ENCODE measurements at places on chromosomes 4 and X.

DNA sequence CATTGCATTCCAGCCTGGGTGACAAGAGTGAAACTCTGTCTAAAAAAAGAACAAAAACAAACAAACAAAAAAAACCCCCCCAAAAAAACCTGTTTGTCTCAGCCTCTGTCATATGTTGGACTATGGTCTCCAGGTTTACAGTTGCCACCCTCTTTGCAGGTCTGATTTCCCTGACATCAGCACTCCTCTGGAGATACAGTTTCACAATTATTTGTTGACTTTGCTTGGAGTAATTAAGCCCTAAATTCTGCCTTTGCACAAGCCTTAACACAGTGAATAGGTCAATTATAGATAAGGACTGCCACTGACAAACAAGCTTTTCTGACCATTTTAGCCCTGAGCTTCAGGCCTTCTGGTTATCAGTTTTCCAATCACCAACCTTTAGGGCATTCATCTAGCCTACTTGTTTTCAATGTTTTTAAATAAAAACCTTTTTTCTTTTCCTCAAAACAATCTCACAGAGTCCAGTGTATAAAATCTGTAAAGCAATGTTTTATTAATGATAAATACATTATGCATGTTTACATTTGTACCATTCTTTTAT is 20.4 kb upstream of the MAPK10 start:
- DNase-seq, result no peak

DNA sequence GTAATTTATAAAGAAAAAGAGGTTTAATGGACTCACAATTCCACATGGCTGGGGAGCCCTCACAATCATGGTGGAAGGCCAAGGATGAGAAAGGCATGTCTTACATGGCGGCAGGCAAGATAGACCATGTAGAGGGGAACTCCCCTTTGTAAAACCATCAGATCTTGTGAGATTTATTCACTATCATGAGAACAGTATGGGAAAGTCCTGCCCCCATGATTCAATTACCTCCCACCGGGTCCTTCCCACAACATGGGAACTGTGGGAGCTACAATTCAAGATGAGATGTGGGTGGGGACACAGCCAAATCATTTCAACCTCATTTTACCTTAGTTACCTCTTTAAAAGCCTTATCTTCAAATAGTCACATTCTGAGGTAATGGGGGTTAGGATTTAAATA is 30.9 kb upstream of the ELOVL6 start:
- DNase-seq, result no peak

GRCh38 chr4:40306226-40306625 is 28.9 kb upstream of the CHRNA9 start:
- DNase-seq, result no peak

DNA sequence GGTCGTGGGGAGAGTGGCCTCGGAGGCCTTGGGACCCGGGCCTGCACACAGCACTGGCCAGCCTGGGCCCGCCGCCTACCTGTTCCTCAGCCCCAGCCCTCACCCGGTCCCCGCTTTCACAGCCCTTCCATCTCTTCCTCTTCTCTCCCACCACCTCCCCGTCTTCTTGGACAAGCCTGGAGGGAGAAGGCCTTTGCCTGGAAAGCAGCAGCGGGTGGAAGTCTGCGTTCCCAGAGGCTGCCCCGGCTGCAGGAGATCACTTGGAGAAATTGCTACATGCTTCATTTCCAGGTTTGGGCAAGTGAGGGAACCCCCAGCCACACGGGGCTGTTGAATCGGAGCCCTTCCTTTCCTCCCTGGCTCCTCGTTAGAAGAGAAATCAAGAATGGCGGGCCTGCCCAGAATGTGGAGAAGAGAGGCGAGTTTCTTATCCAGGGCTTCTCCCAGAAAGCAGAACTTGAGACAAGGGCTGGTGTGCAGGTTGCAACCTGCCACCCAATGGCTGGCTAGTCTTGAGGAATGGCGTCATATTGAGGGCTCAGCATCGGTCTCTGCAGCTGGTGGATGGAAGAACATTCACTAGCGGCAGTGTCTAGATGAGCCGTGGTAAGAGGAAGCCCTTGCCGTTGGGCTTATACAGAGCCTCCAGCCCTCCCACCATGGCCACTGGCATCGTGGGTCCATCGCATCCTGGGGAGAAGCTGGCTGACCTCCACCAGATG is 1.2 kb upstream of the PDZD4 start:
- no peak for DNase-seq

DNA sequence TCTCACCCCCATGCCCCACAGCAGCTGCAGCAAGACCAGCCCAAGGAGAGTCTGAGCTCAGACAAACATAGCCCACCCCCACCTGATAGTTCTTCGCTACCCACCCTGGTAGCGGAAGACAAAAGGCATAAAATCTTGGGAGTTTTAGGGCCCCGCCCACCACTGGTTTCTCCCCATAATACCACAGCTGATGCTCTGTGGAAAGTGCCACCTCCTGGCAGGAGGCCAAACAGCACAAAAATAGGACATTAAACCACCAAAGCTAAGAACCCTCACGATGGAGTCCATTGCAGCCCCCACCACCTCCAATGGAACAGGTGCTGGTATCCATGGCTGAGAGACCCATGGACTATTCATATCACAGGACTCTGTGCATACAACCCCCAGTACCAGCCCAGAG is 226.7 kb downstream of the SNCA start:
- no peak for DNase-seq

GRCh38 chr4:153931804-153932203 is 142.9 kb upstream of the SFRP2 start:
- DNase-seq, result no peak

- DNase-seq, result no peak
Measured at GRCh38 chr4:183180096-183180495, 81.0 kb downstream of the WWC2 start.

GRCh38 chr4:72144241-72144640 is 112.4 kb downstream of the NPFFR2 start:
- DNase-seq, result no peak

GRCh38 chrX:152923599-152923998 is 25.7 kb downstream of the ZNF185 start:
- no peak for DNase-seq

- DNase-seq, result no peak
Measured at GRCh38 chrX:34332334-34332733, 200.2 kb upstream of the FAM47A start.

GRCh38 chr4:99816545-99817308 is at the start of gene DAPP1:
Gene DAPP1, plus strand, starts transcription at chr4:99816827. Its CDS starts 87 bp downstream, at chr4:99816914.
- peak; percentile 25 for DNase-seq

- DNase-seq, result no peak
Measured at GRCh38 chr4:185470501-185471195, 885 bp downstream of the CCDC110 start.

DNA sequence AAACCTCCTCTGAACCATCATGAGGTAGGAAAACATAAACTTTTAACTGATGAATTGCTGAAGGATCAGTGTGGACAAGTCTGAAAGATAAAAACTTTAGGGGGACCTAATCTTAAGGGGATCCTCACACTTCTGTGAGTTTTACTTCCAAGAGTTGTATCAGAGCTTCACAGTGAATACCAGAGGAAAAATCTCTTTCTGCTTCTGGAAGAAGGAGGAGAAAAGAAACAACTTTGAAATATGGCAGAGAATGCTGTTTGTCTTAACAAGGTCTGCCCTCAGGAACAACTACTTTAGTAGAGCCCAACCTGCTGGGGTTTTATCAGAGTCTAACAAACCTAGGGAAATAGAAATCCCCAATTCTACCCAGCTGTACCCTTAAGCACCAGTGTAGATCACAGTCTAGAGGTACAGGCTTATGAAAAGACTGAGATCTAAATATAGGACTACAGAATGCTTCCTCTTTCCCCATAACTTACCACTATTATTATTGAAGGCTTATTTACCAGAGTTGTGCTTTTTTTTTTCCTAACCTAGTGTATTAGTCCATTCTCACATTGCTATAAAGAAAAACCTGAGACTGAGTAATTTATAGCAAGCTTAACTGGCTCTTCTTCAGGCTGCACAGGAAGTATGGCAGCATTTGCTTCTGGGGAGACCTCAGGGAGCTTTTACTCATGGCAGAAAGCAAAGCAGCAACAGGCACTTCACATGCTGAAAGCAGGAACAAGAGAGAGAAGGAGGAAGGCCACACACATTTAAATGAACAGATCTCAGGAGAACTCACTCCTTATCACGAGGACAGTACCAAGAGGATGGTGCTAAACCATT is 167.9 kb downstream of the CAMK2D start:
- DNase-seq, result no peak

DNA sequence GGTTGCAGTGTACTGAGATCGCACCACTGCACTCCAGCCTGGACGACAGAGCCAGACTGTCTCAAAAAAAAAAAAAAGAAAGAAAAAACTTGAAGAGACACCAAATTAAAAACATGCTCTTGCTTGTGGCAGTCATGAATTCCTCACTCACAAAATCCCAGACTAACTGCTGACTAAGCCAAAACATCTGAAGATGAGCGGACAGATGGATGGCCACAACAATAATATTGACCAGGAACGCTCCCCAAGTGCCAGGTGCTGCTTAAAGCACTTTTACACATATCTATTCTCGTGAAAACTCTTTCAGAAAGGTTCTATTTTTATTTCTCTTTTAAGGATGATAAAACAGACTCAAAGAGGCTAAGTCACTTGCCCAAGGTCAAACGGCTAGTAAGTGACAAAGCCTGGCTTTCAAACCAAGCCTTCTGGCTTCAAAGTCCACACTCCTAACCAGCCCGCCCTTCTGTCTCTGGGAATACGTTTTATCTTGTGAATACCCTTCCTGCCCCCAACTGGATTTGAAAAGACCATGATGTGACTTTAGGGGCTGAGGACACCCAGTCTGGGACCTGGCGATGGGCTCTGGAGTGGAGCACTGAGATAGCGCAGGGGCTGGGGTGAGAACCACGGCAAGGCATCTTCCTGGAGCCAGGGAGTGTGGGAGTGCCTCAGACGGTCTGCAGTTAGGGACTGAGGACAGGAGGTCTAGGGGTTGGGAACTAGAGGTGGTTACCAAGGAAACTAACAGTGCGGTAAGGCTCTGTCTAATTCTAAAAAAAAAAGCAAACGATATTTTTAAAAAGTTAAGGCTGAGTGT is 9.5 kb upstream of the CXCR3 start:
- DNase-seq, result no peak

DNA sequence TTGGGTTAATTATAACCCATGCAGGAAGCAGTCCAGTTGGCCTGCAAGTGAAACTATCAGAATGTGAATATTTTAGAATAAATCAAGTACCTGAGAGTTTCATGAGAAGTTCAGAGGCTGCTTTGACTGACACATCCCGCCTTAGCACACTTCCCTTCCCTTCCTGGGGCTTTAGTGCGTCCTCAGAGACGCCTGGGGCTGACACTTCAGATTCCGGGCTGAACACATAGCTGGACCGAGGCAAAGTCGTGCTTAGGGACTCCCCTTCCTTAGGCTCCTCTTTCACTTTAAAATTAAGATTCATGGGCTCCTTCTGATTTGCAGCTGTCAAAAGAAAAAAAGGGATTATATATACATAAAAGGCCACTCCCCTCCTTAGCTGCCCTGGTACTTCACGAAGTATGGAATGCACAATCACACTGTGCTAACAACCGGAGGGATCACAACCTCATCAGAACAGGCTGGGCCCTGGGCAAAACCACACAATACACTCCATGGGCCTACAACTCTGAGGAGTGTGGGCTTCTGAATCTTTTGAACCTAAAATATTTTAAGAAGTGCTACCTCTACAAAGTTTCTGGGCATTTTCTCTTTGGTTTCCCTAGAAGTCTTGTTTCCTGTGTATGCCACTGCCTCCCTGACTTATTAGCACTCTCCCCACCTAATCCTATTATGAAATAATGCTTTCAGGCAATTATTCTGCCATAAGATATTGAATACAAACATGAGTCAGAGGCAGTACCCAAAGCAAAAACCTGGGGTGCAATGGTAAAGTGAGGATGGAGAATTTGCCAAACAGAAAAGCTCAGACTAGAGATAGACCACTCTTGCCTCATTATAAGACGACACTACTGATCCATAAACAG is 68.2 kb downstream of the ZNF827 start:
- no peak for DNase-seq

- DNase-seq, result no peak
Measured at GRCh38 chr4:4521731-4522130, 20.1 kb downstream of the STX18 start.

DNA sequence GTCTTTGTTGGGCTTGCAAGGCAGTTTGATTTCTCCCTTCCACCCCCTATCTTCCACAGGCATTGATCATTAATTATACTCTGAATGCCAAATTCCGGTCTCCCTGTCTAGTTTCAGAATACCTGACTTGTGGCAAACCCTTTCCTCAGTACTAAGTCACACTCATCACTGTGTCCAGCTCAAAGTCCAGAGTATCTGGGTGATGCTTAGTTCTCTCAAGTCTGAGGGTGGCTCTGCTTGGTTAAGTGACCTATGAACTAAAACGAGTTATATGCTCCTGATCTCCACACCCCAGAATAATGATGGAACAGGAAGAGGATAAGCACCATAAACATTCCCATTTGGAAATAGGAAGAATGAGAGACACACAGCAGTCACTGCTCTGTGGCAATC is 6.5 kb downstream of the SMIM9 start:
- DNase-seq, result no peak

- no peak for DNase-seq
Measured at GRCh38 chr4:147423229-147423628, 57.7 kb upstream of the EDNRA start.

DNA sequence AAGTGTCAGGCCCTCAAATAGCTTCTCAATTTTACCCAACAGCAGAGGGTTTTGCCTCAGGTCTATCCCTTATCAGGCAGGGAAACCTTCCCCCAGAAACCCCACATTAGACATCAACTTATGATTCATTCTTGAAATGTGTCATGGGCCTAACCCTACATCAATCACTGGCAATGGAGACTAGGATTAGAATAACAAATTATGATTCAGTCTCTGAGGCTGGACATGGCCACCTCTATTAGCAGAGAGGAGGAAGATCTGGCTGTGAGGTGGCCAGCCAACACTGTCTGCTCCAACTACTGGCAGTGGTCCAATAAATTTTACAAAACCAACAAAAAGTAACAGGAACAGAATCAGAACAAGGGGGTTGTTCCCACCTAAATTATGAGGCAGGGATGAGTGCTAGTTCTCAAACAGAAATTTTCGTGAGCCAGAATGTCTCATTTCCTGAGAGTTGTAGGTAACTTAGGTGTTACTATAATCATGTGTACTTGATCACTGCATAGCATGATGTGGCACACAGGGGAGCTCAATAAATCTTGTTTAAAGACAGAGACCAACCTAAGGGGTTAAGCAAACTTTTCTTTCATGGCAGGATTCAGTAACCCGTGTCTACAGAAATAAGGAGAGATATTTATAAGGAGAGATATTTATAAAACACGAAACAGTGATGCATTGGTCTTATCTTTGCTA is 126.8 kb downstream of the NFKB1 start:
- DNase-seq, result no peak

DNA sequence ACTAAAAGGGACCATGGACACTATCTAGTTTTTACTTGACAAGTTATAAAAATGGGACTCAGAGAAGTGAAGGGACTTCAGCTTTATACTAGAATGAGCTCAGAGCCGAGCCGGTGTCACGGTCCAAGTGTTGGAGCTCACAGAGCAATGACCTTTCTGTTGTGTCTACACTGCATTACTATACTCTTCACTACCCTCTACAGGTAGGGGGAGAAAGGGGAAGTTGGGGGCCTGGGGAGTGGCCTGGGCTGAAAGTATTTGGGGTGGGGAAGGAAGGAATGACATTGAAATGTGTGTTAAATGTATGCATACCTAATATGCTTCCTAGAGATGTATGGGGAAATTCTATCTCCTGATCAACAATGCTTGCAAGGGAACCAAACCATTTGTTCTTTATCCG is 48.8 kb upstream of the HHIP start:
- DNase-seq, result no peak

- DNase-seq, result no peak
Measured at GRCh38 chr4:158164768-158165213, 8.0 kb downstream of the GASK1B start.
